ENCODE measurements at places on chromosomes 11 and 22.

- peak; percentile 98 for DNase-seq
Observed at GRCh38 chr22:38218661-38219622, 17.1 kb downstream of the MAFF start.

DNA sequence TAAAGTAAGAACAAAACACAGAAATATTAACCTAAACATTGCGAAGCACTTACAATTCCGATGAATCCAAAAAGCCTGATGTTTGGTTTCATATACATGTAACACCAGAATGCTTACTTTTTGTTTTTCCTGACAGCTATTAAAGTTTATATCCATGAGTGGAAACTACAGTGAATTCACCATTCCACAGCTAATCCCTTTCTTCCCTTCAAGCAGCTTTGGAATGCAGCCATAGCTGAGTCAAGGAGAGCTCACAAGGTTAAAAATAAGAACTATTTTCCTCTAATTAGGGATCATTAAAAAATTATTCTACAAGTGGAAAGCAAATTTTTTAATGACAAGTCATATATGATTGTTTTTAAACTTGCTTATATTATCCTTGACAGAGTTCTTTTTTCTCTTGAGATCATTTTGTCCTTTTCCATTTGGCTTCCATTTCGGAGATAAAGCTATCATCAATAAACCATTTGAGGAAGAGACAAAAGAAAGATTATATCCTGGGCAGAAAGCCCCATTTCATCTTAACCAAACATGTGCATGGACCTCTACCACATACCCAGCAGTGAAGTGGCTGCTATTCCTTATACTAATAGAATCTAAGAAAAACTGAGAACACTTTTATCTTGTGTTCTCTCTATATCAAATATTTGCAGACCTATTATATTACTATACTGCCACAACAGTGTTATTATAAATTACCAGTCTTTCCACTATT is 19.7 kb upstream of the FIBIN start:
- peak; percentile 89 for DNase-seq

DNA sequence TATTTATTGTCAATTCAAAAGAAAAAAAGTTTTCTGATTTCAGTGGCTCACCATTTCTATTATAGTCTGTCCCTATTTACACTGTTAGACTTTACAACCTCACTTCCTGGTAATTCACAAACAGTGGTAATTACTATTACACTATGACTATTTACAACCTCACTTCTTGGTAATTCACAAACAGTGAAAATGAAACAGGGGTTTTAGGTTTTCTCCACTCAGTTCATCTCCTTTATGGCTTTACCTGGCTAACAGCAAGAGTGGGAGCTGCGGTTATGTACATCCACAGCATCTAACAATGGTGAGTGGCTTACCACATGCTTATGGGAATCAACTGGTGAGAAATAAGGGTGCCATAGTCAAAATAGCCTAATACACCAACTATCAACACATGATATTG is 166.4 kb downstream of the CASP12 start:
- no peak for DNase-seq

GRCh38 chr22:49197505-49197904 is 630.2 kb downstream of the BRD1 start:
- no peak for DNase-seq

DNA sequence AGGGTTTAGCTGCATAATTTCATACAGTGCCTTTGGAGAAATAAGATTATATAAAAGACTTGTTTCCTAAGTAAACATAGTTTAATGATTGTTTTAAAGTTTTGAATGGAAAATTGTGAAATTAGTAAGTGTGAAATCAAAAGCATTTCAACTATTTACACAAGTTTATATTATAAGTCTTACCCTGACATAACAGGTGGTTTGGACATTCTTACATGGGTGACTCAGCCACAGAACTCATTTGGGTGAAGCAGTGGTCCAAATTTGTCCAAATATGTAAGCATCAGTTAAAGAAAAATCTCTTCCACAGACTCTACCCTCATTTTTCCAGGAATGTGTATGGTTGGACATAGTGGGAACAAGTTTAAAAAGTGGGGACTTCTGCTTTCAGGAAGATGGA is 68.0 kb downstream of the USP47 start:
- peak; percentile 67 for DNase-seq

DNA sequence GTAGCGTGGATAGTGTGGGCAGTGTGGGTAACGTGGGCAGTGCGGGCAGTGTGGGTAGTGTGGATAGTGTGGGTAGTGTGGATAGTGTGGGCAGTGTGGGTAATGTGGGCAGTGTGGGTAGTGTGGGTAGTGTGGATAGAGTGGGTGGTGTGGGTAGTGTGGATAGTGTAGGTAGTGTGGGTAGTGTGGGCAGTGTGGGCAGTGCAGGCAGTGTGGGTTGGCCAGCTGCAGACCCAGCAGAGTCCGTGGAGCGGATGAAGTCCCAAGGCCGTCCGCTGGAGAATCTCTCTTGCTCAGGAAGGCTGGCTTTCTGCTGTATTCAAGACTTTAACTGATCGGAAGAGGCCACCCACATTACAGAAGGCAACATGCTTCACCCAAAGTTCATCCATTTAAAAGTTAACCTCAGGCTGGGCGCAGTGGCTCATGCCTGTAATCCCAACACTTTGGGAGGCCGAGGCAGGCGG is 26.1 kb upstream of the KRTAP5-6 start:
- DNase-seq: no peak
